ENCODE measurements at places on chromosomes 3 and 15. TPM values are rescaled to one million over a fixed set of nuclear protein-coding genes. Genes with fewer than 3 reads are reported as not detected.

The GPR176 gene
- total RNA-seq, result 31.4 TPM

The ZBTB47 gene
- total RNA-seq, result 19.6 TPM

DNA sequence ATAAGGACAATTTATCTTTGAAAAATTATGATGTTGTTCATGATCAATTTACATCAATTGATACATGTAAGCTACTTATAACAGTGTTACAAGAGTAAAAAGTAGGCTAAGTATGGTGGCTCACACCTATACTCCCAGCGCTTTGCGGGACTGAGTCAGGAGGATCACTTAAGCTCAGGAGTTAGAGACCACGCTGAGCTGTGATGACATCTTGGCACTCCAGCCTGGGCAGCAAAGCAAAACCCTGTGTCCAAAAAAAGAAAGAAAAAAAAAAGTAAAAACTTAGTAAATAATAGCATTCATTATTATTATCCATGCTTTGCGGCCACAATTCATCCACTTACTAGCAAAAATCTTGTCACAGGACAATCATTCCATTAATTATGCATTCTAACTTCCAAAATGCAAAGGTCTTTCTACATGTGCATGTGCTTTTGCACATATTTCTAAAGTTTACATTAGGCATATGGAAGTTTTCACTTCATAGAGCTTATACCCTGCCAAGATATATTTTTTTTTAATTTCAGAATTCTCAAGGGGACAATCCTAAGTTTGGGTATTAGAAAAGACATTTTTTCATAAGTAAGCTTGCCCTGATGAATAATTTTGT lies 243.3 kb upstream of the RARB start:
- no peak for DNase-seq

GRCh38 chr3:10531031-10531430 lies 25.6 kb upstream of the ATP2B2 start:
- no peak for DNase-seq

DNA sequence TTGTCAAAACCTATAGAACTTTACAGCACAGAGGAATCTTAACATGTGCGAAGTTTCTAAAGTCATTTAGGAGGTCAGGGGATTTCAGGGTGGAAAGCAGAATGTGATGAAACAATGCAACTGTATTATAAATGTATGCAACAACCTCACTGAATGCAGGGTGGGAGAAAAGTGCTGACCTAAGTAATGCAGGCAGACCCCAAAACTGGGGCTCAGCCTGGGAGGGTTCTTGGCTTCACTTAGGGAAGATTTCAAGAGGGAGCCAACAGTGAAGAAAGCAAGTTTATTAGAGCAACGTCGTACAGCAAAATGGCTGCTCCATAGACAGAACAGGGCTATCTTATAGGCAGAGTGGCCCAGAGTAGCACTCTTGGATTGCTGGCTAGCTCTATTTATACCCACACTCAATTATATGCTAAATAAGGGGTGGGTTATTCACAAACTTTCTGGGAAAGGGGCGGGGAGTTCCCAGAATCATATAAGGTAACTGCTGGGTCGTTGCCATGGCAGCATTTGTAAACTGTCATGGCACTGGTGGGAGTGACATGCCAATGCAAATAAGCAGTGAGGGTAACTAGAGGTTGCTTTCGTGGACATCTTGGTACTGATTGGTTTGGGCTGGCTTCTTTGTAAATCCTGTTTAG lies 14.2 kb upstream of the CAND2 start:
- no peak for DNase-seq

- DNase-seq, result peak; percentile 17
Observed at GRCh38 chr3:158845765-158846350, 44.0 kb downstream of the MFSD1 start.
